Central memory CD8-positive, alpha-beta T cell (primary cell): ENCODE measurements at places on chromosomes 5 and 9.

DNA sequence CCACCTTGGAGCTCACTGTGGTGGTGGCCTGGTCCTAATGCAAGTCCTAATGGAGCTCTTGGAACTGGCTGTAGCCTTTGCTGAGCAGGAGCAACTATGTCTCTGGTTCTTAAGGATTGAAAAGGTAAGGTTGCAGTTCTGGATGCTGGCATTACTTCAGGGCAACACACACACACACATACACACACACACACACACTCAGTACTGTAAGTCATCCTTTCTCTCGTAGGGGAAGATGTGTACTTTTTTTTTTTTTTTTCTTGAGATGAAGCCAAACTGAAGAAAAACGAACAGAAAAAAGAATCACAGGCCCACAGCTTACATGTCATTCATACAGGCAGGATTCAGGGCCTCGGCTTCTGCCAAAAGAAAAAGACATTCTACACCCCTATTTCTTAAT, 81.1 kb upstream of the RPS23 start:
- DNase-seq: no peak

- DNase-seq: no peak
These were observed 277.3 kb downstream of the GLIS3 start for GRCh38 chr9:4022435-4023067.

DNA sequence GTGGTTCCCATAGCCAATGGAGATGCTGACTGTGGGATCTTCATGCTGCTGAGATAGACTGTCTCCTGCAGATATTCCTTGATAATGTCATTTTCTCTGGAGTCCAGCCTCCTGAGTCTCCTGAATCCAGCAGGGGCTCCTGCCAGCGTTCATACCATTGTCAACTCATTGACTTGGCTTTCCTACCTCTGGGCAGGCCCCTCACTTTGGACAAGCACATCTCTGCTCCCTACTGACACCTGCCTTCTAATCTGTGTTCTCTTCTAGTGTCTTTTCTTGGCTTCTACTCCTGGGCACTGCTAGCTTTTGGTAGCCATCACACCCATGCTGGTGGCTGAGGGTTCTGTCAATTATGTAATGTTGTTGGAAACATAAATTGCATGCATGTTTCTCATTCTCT, 138.0 kb downstream of the ADCY2 start:
- no peak for DNase-seq

- DNase-seq: no peak
These were observed 54.3 kb downstream of the TMC1 start for GRCh38 chr9:72575666-72576065.
